ENCODE measurements at places on chromosomes 1 and 21.

DNA sequence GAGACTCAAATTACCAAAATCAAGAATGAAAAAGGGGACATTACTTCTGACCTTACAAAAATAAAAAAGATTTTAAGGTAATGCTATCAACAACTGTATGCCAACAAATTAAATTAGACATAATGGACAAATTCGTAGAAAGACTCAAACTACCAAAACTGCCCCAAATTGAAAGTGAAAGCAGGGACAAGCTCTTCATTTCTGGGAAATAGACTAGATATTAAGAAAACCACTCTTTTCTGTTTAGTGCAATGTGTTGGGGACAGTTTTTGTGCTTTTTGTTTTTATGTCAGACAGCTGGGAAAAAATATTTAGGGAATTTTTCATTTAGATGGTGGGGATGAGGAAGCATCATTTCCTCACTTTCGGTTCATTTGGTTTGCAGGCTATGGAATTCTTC is 4.9 kb upstream of the GBP1 start:
- no peak for DNase-seq

GRCh38 chr1:245678860-245679411 is 524.2 kb downstream of the KIF26B start:
- no peak for DNase-seq

GRCh38 chr1:159968901-159969300 is 14.9 kb upstream of the SLAMF9 start:
- no peak for DNase-seq

DNA sequence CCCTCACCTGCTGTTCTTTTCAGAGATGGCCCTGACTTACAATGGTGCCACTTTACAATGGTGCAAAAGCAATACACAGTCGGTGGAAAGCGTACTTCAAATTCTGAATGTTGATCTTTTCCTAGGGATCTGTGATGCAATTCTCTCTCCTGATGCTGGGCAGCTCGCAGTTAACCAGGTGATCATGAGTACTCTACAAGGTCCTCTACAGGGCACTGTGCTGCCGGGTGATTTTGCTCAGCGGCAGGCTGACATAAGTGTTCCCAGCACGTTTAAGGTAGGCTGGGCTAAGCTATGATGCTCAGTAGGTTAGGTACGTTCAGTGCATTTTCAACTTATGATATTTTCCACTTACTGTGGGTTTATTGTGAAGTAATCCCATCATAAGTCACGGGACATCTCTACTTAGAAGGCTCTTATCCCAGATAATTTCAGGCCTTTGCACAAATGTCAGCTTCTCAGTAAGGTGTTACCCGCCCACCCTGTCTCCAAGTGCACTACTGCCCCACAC is 126.5 kb downstream of the KCNN3 start:
- DNase-seq, result no peak

DNA sequence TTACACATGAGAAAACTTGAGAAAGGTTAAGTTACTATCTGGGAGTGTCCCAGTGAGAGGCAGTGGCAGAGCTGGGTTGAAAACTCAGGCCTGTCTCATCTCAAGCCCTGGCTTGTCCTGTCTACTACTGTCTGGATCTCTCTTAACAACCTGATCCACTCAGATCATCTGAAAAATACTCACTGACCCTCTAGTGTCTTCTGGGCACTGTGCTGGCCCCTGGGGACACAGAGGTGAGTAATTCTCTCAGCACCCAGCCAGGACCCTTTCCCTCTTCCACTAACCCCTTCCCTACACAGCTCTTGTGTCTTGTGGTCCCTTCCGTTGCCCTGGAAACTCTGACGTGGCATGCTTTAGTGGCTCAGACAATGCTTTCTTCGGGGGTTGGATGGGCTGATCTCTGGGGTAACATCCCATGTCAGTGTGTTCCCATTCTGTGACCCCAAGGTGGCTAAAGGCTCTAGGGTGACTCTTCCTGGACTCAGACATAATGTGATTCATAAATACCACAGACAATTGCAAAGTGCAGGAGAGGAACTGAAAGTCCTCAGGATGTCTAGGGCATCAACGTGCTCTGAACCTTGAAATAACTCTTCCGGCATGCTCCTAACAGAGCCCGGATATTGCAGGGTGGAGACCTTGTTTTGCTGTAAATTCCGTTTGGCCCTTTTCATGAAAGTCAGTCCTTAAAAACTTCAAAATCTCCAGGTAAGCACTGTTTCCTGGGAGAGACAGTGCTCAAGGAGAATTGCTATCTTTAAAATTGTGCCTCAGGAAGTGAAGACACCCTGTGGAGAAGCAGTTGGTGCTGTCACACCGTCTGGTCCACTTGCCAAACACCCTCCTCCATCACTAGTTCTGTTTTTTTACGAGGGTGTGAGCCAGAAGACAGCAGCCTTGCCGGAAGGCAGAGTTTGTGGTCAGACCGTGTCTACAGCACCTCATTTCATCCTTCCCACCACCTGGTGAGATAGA is 4.0 kb downstream of the SHISAL2A start:
- DNase-seq, result peak; percentile 46

GRCh38 chr1:67735806-67736627 is 51.0 kb downstream of the GADD45A start:
- DNase-seq, result peak; percentile 21

DNA sequence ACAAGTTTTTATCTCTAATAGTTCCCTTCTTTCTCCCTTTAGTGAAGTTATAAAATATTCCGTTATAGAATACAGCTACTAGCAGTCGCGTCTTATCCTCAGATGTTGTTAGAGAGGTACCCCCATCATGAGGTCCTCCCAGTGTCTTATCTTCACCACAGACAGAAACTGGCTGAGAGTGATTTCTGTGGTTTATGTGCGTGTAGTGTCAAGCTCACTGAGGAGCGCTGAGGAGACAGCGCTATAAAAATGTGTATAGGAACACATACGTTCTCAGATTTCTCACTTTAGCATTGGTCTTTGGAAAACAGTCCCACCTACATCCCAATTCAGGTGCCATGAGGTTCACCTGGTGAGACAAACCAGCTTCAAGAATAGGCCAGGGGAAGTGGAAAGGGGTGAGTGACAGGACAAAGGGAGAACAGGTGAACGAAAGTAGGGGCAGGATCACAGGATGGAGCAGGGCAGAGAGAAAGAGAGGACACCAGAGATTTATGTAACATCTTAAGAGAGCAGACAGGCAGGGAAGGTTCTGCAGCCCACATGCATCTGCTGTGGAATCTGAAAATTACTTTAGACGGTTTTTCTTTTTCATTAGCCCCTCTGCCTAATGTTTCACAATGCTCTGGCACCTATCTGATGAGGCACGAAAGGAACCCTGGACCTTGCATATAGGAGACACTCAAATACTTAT is 2.7 kb upstream of the PLEKHO1 start:
- DNase-seq, result no peak

DNA sequence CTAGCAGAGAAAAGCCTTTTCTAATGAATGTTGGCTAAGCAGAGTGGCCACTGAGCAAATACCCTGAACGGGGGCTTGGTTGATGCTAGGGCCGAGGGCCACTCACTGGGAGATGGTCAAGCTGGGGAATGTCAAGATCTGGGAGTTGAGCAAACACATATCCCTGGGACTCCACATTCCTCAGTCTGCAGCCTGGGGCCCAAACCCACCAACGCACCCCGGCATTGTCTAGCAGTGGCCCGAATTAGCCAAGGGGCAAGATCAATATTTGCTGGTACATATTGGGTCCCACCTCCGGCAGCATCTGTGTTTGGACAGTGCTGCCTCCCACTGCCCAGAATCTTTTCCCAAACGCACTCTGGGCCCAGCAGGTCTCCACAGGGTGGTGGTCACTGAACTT is 144.1 kb downstream of the TRABD2B start:
- no peak for DNase-seq

DNA sequence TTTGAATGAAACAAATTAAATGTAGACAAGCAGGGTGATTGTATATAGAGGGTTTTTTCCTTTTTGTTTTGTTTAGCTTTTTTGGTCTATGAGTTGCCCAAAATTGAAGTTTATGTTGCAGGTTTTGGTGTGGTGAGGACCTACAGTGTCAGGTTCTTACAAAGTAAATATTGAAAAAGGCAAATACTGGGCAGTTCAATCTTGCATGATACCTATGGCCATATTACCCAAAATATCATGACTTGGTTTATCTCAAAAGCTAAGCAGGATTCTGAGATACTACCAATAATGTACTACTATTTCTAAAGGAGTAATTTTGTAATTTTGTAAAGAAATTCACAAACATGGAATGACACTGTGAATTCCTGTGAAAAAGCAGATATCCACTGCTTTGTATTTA is 1.8 kb downstream of the DNAJB4 start:
- no peak for DNase-seq

DNA sequence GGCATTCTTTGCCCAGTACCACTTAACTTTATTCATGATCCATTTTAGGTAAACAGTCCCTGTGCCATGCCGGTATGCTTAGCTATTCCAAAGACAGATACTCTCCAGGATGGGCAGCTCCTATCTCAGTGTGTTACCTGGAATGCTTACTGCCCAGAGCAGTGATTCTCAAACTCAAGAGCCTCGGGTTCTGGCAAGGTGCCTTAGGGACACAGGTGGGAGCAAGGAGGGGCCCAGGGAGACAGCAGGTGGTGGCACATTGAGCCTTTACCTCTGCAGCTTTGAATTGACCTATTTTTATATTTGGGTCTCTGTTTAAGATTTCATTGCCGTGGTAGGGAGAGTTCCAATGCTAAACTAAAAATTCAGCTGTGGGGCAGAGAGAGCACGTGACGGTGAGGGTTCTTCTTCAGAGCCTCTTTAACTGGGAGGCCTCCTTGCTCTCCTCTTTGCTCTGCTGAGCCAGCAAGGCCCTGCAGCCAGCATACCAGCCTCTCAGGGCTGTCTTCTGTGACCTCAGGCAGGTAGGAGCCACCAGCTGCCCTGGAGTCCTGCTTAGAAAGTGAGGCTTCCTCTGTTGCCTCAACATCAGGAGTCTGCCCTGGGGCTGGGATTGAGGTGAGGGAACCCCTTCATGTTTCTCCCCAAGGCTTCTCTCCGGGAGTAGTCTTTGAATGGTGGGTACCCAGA is 20.2 kb downstream of the PHGDH start:
- no peak for DNase-seq

GRCh38 chr21:45300786-45301520 is 13.3 kb upstream of the POFUT2 start:
- DNase-seq, result no peak

- no peak for DNase-seq
These were observed 13.7 kb downstream of the CELF3 start for GRCh38 chr1:151702936-151703335.

DNA sequence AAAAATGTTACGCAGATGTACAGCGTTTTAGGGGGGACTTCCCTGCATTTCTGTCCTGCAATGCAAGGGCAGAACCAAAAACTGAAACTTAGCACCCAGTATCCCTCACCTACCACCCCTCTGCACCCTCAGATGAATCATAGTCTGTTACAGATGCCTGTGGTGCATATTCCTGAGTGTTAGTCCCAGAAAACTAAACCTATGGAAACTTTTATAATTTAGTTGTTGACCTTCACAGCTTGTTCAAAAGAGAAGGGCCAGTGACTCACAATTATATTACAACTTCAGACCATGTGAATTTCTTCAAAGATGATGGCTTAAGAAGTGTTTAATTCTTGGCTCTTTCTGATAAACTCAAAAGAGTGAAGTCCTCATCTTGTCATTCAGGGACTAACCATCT is 5.8 kb downstream of the PTGER3 start:
- no peak for DNase-seq

DNA sequence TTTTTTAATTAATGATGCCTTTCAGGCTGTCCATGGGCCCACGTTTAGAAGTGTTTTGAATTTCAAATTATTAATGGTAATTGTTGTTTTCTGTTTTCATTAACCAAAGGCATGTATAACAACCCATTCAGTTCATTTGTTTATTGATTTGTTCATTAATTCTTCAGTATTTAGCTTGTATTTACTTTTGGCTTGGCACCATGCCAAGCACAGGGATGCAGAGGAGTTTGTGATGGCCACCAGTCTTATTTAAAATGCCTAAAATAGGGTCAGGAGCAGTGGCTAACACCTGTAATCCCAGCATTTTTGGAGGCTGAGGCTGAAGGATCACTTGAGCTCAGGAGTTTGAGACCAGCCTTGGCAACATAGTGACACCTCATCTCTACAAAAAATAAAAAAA is 75.3 kb downstream of the ROR1 start:
- DNase-seq, result no peak

DNA sequence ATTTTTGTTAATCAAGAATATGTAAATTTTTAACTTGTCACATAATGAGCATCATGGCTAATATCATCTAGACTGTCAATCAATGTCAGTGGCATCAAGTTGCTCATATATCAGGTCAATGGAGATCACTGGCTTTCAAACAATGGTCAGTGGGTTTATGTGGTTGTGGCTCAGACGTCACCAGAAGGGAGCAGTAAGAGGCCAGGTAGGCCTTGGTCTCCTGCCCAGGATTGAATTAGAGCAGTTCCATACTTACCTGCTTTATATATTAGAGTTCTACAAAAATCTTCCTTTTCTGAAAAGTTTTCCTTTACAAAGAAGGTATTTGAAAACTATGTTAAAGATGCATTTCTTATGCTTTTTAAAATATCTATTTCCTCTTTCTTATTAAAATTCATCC is 206.3 kb upstream of the B3GALT2 start:
- DNase-seq, result no peak

DNA sequence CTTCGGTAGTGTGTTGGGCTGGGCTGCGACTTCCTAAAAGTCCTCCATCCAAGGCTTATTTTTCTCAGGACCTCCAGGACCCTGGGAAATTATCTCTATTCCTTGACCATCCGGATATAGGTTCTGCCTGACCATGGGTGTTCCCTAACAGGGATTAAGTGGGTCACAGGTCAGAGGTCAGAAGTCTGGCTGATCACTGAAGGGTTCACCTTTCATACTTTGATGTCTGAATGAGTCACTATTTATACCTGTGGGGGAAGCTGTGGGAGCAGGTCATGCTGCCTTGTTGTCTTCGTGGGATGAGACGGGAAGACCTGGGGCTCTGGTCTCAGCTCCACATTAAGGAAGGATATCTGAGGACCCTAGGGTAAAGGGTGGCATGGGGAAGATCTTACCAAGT is 65.0 kb upstream of the ETV3 start:
- DNase-seq, result no peak

DNA sequence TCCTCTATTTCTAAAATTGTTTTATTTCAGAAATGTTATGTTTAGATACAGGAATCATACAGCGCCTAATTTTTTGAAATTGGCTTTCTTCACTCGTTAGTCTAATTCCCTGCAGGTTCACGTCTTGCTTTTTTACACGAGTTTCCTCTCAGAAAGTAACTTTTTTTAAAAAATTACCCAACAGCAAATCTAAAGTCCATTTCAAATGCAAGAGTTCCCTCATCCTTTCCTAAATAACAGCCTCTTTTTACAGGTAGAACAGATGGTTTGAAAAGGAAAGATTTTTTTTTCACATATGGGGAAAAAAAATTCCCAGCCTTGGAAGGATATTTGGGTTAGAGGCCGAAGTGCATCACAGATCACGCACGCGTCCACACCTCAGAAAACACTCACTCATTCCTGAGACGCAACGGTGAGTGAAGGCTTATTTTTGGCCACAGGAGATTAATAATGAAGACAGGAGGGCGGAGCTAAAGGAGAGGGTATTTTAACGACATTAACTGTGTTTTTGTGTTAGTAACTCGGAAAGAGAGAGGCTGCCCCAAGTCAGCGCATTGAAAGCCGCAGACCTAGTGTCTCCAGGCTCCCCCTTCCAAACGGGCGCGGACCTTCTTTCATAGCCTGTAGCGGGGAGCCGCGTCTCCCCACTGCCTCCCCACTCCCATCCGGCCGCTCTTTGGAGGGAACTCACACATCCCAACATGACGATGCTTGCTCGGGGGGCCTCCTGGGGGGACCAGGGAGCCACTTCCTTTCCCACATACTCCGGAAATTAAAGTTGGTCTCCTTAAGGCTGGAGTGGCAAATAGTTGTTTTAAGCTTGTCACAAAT is 969 bp upstream of the RIPK4 start:
- DNase-seq, result no peak

- DNase-seq, result no peak
These were observed 245.2 kb downstream of the TRABD2B start for GRCh38 chr1:47751996-47752451.

Measured in stimulated activated CD4-positive, alpha-beta T cell treated with anti-CD3 and anti-CD28 coated beads, Interleukin-2, amount 100 ng/mL, for 48 hours (primary cell).